ENCODE measurements at places on chromosomes 16 and 17.
A peak's percentile ranks its signal among the peaks of the same experiment; 100 is the strongest.

DNA sequence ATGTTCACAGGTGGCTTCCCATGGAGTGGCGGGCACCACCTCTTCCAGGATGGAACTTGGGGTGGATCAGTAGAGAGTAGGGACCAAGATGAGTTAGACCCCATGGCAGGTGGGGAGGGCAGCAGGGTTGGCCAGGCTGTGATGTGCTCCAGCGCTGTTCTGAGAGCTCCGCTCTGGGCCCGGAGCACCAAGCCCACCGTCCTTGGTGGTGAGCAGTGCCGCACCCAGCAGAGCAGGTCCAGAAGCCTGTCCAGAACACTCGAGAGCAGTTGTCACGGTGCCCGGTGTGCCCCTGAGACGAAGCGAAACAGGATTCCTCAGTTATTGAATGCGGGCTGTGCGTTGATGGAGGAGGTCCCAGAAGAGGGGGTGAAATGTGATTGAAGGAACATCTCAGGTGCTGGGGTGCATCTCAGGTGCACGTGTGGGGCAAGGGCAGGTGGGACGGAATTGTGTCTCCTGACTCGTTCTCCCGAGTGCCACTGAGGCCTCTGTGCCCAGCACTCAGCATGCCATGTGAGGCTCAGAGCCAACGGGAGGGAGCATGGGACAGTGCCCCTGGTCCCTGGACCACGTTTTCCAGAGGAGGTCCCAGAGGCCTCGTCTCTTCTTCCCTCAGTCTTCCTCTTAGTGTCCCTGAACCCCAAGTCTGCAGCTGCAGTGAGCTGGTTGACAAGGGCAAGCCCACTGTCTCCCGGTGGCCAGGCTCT lies 39.5 kb downstream of the COX4I1 start:
- no peak for DNase-seq

GRCh38 chr17:50924800-50925199 lies 58.6 kb upstream of the TOB1 start:
- no peak for DNase-seq

GRCh38 chr17:82330322-82331239 lies 3.0 kb downstream of the SECTM1 start:
- peak; percentile 91 for DNase-seq

DNA sequence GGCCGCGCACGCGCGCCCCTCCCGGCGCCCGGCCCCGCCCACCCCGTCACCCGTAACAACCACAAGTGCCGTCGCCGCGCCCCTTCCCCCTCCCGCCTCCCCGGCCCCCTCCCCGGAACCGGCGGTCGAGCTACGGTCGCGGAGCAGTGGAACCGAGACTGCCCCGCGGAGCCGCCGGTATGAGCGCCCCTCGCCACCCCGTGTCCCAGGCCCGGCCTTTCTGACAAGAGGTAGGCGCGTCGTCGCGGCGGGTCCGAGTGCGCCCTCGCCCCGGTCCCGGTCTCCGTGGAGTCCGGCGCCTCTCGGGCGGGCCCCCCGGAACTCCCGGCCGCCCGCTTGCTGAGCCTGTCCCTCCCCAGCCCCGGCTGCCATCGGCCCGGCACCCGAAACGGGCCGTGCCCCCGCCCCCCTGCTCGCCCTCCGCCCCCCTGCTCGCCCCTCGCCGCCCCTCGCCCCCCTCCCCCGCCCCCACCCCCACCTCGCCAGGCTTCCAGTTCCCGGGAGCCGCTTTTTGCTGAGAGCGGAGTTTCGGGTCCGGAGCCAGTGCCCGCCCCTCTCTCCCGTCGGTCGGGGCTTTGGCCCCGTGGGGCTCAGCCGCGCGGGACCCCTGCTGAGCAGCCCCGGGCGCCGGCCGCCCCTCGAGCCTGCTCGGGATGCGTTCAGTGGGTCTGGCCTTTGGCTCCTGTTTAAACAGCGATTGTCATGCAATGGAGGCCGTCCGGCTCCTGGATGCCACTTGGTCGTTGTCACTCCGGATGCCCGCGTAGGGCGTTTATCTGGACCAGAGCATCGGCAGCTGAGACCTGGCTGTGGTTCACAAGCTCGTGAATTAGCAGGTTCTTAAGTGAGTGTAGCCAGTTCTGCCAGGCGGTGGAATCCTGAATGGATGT lies at the start of gene SEC14L1:
Gene SEC14L1, plus strand, starts transcription at position 92 of the 890 bp plus-strand sequence. CDS start 2,628 bp downstream, outside the sequence.
- peak; percentile 33 for DNase-seq

DNA sequence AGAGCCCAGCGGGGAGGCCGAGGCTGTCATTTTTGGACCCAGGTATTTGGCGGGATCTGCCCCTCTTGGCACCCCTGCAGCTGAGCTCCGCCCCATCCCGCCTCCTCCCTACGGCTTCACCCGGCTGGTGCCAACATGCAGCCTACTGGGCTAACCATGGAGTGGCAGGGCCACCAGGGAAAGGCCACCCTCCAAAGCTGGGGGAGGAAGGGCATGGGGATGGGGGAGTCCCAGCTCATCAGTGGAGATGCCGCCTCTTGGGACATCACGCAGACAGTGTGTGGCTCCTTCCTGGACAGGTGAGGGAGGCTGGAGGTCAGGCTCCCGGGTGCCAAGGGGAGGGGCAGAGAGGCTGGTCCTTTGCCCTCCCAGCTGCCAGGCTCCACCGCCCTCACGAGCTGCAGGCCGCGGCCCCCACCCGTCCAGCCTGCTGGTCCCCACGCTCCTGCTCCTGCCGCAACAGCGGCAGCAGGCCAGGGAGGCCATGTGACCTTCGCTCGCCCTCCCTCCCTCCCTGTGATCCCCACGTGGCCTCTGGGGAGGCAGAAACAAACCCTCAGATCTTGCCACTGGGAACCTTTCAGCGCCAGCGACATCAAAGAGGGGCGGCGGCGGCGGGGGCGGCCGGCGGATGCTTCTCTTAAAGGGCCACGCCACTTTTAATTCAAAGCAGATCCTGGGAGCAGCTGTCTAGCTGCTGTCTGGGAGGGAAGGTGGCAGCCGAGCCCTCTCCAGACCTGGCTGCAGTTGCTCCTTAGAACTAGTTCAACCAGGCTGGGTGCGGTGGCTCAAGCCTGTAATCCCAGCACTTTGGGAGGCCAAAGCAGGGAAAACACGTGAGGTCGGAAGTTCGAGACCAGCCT lies 6.8 kb upstream of the NOTUM start:
- peak; percentile 48 for DNase-seq

GRCh38 chr16:69829338-69829737 lies 67.2 kb downstream of the WWP2 start:
- no peak for DNase-seq

DNA sequence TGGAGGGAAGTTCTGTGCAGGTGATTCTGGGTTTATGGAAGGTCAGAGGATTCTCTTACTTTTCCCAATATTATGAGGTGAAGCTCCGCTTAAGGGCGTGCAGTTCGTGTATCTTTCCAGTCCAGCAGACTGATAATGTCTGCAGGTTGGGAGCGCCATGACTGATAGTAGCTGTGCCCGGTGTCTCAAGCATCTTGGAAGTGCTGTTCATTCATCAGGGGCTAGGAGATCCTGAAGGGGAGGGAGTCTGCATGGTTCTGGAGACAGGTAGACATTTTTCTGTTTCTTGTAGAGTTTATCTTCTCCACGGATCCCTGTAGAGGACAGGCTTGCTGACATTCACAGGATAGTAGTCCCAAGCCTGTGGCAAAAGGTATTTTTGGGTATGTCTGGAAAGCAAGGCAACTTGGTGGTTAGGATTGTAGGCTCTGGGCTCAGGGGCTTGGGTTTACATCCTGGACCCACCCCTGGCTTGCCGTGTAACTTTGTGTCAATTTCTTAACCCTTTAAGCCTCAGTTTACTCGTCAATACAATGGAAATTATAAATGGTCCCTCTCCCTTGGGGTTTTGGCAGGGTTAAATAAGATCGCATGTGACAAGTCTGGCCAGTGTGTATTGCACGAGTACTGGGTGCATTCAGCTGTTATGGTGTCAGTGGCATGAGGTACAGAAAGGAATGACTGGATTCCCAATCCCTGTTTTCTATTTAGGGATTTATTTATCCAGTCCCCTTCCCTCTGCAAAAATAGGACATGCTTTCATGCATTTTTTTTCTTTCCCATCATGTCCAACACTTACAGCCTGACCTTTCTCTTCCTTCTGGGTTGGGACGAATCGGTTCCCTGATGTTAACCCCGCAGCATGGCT lies 8.2 kb downstream of the HLF start:
- no peak for DNase-seq

DNA sequence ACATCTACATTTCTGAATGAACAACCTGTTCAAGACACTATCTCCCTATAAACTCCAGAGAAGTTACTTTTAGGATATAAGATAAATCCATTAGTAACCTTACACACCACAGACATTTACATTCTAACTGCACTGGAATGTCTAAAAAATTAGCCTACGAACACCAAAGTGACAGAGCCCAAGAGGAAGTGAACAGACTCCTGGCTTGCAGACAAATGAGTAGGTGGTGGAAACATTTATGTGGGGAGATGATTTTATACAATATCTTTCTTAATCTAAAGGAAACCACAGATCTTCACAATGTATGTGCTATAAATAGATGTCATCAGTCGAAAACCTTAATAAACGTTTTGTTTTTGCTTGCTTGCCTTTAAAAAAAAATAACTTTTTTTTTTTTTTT lies 18.8 kb downstream of the ZNF652 start:
- no peak for DNase-seq

DNA sequence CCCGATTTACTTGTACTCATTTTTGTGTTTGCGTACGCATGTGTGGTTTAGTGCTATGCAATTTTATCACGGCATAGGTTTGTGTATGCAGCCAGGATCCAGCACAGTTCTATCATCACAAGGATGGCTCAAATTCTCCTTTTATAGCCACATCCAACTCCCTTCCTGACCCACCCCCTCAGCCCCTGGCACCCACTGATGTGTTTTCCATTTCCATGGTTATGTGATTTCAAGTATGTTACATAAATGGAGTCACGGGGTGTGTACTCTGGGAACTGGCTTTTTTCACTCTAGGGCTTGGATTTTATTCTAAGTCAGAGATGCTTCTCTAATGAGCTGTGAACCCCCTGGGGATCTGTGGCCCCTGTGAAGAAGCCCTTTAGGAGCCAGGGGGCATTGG lies 16.8 kb downstream of the IL4R start:
- DNase-seq: no peak

GRCh38 chr17:32482568-32483320 lies 4.0 kb upstream of the CDK5R1 start:
- DNase-seq: no peak

- no peak for DNase-seq
These were observed 12.1 kb downstream of the TBC1D26 start for GRCh38 chr17:15744074-15744676.

Data from HTR-8/SVneo (cell line).